ENCODE measurements at places on chromosomes 11 and 22.
A peak's percentile ranks its signal among the peaks of the same experiment; 100 is the strongest.

DNA sequence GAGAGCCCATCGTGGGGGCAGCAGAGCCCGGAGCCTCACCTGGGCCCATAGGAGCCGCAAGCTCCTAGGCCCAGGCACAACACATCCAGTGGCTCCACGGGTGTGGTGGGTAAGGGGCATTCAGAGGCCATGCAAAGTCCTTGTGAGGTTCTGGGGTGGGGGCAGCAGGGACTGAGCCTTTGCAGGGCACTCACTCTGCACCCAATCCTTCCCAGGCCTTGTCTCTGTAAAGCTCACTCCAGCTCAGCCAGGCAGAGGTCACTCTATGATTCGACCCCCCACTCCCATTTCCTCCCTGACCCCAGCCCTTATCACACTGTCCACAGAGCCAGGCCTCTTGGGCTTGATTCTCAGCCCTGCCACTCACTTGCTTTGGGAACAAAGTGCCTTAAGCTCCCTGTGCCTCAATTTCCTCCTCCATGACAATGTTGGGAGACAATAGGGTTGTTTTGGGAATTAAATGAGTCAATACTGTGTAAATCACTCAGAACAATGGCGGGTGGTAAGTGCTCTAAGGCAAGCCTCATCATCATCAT lies 46.6 kb downstream of the LRRC32 start:
- DNase-seq = no peak

DNA sequence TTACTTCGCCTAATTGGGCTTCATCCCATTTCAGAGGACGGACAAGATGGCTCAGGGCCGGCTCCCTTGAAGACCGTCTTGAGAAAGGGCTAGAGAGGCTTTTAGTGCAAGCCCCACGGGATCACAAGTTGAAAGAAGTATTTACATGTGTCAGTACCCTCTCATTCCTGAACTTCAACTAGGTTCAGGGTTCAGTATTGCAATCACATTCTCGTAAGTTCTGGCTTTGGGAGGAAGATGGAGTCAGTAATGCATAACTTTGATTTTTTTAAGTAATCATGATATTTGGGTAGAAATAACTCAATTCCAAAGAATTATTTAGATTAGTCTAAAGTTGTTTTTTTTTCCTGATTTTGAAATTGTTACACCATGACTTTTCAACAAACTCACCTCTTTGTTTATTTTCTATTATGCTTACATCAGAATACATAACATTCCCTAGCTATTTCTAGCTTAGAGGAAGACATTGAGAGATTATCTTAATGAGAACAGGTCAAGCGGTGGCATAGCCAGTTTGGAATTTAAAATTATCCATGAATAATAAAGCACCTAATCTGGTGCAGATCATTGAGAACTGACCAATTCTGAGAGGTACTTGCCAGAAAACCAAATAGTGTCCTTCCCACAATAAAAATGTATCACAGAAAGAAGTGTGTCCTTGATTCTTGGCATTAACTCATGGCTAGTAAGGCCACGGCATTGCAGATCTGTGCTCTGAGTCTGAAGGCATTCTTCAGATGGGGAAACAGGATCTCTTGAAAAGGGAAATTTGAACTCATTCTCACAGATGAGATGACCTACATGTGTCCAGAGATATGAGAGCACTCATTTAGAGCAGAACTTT lies 92.1 kb upstream of the BLID start:
- no peak for DNase-seq

- DNase-seq = no peak
Observed at GRCh38 chr11:60977836-60978235, 6.4 kb downstream of the CD6 start.

DNA sequence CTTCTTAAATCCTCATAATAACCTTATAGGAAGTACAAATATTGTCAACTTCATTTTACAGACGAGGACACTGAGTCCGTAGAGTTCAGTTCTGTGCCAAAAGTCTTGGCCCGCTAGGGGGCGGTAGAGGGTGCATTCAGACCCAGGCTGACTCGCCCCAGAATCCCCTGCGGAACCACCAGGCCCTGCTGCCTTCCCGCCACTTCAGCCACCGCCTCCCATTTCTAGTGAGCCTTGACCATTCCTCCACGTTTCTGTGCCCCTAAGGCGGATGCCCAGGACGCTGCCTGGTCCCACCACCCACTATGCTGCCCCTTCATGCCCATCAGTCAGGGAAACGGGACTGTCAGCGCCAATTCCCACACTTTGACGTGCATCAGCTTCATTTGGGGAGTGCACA lies 19.1 kb downstream of the SYT13 start:
- DNase-seq = no peak

GRCh38 chr11:44559207-44559939 lies 6.1 kb upstream of the CD82 start:
- no peak for DNase-seq

- DNase-seq = no peak
Observed at GRCh38 chr11:119344291-119345010, 2.1 kb downstream of the MFRP start.

DNA sequence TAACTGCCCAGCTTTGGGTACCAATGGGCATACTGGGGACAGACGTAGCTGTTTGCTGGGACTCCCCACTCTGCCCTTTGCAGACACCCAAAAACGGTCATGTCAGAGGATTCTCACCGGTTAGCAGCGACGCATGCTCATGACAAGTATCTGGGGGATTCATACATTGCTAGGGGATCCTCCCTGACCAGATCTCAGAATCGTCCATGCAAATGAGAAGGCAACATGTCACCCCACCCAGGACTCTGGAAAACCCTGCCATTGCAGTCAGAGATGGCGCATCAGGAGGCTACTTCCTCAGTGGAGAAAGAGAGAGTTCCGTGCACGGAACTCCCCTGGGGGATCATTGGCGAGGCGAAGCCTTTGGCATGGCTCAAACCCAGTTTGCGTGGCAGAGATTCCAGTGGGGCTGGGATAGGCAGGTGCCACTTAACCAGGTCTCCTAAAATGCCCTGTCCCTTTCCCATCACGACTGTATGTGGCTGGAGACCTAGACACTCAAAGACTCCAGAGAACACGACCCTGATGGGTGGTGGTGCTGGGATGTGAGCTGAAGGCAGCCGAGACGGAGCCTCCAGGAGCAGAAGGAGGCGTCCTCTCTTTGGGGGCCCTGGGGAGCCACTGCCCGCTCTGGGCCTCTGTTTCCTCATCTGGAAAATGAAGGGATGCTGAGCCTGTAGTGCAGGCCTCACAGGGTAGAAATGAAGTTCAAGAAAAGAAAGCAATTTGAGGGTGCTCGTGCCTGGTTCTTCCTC lies 4.9 kb downstream of the RGL4 start:
- no peak for DNase-seq

GRCh38 chr11:47533690-47534151 lies 19.2 kb downstream of the CELF1 start:
- no peak for DNase-seq

DNA sequence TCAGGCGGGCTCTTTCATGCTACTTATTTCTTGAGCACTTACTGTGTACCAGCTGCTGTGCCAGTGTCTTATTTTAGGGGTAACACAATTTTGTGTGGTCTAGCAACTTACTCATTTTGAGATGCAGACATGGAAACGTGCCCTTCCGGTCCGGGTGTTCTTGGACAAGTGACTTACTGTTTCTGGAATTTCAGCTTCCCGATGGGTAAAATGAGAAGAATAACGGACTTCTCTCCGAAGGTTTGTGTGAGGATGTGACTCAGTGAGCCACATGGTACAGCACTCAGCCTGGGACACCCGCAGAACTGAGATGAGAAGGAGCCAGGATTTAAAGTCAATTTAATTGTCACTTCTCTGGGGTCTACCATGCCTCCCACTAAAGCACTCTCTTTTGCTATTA lies 114.5 kb upstream of the SYT13 start:
- DNase-seq = no peak

GRCh38 chr11:127066401-127067090 lies 66.0 kb upstream of the KIRREL3 start:
- DNase-seq = no peak

DNA sequence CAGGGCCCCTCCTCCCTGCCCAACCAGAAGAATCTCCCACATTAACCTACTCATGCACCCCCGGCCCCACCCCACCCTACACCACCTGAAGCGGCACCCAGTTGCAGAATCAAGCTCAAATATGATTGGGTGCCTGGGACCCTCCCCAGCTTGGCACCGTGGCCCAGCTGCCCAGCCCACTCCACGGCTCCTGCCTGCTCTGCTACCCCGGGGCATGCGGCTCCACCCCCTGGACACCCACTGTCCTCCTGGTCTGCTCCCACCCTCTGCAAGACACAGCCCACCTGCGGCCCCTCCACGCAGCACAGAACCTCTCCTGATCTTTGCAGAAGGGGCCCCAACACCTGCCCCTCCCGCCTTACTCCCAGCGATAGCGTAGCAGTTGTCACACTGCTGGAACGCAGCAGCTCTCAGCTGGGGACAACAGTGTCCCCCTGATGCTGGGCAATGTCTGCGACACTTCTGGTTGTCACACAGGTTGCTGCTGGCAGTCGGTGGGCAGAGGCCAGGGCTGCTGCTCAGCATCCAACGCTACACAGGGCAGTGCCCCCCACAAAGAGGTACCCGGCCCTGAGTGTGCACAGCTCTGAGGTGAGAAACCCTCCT lies 32.0 kb upstream of the TESMIN start:
- DNase-seq = no peak

GRCh38 chr11:59528711-59529110 lies 17.4 kb downstream of the OR4D9 start:
- DNase-seq = no peak

DNA sequence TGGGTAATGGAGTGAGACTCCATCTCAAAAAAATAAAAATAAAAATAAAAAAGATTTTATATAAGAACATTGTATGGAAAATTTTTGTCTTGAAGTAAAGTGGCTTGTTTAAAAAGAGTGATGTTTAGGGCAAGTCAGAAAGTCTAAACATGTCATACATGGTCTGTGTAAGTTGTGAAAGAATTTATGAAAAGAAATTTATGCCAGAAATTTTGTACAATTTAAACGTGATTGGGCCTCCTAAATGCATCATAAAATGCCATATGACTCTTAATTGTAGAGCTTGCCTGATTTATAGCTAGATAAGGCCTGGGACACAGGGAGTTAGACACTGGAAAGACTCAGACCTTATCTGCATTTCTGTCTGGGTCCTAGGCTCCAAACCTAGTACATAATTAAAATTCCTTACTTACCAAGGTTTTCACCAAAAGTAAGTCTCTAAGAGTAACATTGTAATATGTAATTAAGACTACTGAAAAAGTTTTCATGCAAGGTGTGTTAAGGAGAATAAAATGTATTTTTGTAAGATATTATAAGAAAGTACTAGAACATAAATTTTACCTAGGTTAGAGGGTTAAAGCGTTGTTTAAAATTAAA lies 110.5 kb downstream of the AASDHPPT start:
- DNase-seq = no peak

DNA sequence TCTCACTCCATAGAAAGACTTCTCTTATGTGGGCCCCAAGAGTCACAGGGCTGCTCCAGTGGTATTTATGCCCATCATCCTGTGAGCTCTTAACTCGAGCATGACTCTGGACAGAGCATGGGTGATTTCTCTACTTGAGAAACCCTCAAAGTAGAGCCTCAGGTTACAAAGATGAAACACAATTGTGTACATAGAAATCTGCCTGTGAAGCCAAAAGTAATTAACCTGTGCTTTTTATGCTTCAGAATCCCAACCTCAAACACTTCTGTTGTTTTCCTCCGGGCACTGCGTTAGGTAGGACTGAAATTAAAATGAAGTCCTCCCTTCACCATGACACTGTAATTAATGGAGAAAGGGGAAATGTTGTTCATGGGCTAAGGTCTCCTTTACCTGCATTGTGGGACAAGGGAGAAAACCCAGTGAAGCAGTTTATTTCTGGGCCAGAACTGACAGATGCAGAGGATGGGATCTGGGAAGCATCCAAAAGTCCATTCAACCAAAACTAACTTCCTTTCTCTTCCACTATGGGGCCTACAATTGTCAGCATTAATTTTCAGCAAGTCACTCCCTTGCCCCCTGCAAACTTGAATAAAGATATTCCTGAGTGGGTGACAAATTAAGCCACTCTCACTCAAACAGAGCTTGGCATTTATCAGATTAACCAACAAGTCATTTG lies 24.1 kb upstream of the POU2AF1 start:
- DNase-seq = peak; percentile 28

DNA sequence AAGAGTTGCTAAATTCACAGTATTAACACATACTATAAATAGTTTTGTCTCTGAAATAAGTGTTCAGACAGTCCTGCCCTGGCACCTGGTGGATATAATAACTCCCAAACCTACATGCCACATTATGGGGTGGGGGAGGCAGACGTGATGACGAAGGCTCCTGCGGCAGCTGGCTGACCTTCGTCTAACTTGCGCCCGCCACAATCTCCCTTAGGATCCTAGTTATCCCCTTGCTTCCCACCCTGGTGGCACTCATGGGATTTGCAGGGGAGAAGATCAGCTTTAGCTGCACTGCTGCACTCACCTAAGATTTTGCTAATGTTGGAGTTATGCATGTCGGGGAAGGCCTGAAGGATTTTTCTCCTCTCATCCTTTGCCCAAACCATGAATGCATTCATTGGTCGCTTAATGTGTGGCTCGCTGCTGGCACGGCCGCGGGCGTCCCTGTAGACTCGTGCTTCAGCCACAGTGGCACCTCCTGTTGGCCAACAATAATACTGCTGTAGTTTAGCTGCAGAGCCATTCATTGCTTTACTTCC lies 367.6 kb downstream of the SOX6 start:
- no peak for DNase-seq

DNA sequence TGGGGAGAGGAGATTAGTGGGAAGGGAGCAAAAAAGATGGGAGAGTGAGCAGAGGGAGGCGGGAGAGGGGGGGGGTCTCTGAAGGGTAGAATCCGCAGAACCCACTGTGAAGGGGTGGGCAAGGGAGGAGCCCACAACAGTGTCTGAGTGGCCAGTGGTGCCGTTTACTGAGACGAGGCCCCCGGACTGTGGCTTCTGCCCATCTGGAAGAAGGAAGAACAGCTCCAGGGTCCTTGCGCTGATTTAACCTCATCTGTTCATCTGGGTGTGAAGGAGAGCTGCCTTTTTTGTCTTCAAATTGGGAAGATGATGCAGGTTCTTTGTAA lies 45.7 kb upstream of the ANO1 start:
- DNase-seq = no peak

- no peak for DNase-seq
Observed at GRCh38 chr11:105193260-105193659, 53.7 kb upstream of the CARD18 start.

GRCh38 chr11:86243396-86243795 lies 1.2 kb upstream of the EED start:
- no peak for DNase-seq

GRCh38 chr11:13672576-13673210 lies 4.2 kb downstream of the FAR1 start:
- no peak for DNase-seq

GRCh38 chr22:17349172-17349571 lies 20.1 kb upstream of the CECR2 start:
- no peak for DNase-seq
